ENCODE measurements at places on chromosomes 2 and 18.

DNA sequence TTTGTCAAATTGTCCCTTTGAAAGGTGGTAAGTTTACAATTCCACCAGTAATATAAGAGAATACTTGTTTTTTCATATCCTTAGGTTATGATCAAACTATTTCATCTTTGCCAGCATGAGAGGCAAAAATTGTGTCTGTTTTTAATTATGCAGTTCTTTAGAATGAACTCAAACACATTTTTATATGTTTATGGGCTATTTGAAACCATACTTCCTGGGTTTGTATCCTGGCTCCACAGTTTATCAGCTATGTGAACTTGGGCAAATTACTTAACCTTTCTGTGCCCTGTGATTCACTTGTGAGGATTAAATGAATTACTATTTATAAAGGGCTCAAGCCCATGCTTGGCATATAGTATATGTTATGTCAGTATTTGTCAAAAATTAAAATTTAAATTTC lies 109.4 kb downstream of the TANC1 start:
- no peak for DNase-seq

DNA sequence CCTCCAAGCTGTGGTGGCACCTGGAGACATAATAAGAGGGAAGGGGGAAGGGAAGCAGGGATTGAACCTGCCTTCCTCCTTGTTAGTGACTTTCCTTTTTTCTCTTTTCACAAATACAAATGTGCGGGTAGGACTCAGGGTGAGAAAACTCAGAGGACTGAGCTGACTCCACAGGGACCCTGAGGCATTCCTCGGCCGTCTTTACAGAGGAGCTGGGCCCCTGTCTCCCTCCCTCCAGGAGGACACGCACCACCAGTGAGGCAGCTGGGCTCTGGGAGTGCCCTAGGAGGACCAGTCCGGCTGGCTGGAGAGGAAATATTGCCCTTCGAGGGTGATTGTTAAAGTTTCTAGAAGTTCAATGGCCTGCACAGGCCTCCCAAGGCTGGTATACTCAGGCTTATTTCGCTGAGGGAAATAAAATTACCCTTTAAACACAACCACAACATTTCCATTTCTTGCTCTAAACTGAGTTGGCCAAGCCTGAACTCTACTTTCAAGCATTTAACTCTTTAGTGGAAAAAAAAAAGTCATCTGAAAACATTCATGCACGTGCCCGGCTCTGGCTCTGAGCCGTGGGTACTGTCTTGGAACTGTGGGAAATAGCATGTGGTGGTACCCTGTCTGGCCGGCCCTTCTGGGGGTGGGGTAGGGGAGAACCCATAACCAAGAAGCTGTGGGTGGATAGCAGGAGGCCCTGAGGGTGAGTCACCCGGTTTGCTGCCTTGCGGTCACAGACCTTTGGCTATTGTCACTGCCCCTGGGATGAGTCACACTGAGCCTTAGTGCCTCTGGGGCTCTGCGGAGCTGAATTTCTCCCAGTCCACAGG lies 116.0 kb downstream of the COPS8 start:
- DNase-seq, result no peak

DNA sequence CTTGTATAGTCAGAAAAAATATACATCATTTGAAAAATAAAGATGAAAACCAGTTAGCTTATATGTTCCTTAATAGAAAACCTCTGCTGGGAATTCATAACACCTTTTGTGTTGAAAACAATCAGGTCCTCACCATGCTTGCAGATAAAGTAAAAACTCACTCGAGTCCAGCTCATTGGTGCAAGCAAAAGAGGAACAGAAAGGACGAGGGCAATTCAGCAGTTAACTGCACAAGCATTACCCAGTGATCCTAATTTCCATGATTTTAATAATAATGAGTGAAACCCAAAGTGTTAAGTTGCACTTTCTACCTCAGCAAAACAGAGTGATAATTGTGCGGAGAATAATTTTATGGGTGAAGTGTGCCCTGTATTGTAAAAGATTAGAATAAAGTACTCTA lies 839.9 kb downstream of the BCL11A start:
- DNase-seq, result no peak

GRCh38 chr2:220499225-220499624 lies 871.8 kb downstream of the SLC4A3 start:
- DNase-seq, result no peak

Measured in putamen (tissue), 1 donor.